ENCODE measurements at places on chromosomes 11 and 22.

DNA sequence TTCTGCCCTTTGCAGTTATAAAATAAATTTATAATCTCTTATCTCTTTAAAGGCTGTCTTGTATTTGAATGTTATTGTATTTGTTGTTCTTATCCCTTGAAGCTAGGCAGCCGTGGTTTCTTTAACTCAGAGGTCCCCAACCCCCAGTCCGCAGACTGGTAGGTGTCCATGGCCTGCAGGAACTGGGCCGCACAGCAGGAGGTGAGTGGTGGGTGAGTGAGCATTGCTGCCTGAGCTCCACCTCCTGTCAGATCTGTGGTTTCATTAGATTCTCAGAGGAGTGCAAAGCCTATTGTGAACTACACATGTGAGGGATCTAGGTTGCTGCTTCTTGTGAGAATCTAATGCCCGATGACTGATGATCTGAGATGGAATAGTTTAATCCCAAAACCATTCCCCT lies 380.0 kb upstream of the CCDC90B start:
- no peak for DNase-seq

DNA sequence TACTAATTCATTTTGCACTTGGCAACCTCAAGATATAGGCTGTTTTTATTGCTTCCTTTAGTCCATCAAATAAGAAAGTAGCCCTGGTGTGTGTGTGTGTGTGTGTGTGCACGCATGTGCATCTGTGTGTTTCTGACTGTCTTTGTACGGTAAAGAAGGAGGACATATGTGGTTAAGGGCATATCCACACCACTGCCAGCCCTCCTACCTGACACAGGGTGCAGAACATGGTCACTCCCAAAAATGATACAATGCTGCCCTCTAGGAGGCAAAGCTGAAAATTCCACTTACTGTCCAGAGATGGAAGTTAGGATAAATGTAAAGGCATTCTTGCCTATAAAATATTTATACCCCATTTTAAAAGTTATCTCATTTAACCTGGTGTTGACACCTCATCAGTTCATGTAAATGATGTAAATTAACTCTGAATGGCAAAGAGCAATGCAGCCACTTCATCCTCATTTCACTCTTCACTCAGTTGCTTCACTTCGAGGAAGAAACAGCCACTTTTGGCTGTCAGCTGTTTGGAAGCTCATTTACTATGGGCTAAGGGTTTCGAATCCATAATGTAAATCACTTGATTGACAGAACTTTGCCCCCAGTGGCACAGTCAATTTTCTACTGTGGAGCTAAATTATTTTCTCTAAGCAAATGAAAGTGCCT lies 83.1 kb upstream of the MTNR1B start:
- DNase-seq = peak; percentile 69

- DNase-seq = peak; percentile 84
These were observed 251.9 kb downstream of the ST3GAL4 start for GRCh38 chr11:126607374-126607773.

DNA sequence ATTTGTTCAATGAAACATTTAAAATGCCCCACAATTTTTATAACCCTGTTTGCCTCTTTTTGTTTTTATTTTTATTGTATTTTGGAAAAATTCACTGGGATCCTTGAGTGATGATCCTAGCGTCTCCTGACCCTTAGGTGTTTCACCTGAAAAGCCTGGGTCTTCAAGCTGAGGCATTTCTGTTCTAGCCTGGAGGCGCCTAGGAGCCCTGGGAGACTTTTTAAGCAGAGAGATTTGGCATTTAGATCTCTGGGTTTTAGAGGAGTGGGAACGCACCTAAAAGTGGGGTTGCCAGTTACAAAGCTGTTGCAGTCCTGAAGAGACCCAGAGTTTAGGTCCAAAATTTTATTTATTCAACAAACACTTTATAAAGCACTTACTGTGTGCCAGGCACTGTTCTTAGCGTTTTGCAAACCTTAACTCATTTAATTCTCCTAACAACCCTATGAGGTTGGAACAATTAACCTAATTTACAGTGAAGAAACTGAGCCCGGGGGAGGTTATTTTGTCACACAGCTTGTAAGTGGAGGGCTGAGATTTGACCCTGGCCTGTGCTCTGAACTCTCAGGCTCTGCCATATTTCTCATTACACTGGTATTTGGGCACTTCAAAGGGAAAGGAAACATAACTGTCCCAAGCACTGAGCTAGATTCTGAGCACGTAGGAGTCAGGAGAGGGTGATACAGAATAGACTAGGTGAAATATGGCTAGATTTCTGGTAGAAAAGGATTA lies 834 bp upstream of the FADS1 start:
- DNase-seq = no peak

- no peak for DNase-seq
These were observed 572.9 kb downstream of the NTM start for GRCh38 chr11:131943295-131943694.

DNA sequence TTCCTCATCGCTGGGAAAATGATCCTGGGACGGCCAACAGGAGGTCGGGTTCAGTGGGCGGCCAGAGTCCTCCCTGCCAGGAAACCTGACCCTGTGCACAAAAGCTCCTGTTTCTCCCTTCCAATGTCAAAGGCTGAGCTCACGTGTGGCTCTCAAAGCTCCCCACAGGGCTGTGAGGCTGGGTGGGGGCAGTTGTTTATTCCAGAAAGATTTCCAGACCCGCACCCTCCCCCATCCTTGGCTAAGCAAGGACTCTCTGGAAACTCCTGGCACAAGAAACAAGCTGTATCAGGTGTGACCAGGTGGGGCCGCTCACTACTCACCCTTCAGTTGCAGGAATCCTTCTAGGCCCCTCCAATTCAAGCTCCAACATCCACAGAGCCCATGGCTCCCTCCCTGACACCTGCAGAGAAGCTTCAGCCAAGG lies 131.9 kb downstream of the SHANK2 start:
- DNase-seq = no peak

DNA sequence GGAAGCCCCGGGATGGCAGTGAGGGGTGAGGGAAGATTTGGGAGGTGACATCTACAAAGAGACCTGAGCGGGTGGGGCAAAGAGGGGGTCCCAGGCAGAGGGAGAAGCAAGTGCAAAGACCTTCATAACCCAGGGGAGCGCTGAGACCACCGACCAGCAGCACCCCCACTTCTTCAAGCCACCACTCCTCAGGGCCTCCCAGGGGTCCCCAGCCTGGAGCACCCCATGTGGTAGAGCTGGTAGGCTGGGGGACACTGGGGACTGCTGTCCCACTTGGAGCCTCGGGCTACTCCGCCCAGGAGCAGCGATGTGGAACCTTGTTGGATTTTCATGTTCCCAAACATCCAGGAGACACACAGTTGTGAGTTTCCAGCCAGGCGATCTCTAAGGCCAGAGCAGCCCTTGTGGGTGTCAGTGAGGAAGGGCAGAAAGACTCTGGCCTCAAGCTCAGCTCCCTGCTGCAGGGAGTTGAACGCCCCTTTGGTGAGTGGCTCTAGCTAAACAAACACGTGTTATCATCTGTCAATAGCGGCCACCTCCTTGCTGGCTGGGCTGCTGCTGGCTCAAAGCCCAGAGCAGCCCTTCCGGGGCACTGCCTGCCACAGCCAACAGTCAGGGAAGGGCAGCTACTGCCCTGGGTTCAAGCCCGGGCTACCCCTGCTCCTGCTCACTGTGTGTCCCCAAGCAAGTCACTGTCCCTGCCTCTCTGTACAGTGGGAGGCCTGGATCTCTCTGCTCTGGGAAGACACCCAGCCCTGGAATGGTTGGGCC lies 25.7 kb upstream of the CHKA start:
- peak; percentile 65 for DNase-seq

- peak; percentile 91 for DNase-seq
These were observed at the start of gene ADM for GRCh38 chr11:10304495-10305261. TSS of gene ADM (plus strand) at chr11:10305073. CDS start at chr11:10305701, 628 bp downstream.

DNA sequence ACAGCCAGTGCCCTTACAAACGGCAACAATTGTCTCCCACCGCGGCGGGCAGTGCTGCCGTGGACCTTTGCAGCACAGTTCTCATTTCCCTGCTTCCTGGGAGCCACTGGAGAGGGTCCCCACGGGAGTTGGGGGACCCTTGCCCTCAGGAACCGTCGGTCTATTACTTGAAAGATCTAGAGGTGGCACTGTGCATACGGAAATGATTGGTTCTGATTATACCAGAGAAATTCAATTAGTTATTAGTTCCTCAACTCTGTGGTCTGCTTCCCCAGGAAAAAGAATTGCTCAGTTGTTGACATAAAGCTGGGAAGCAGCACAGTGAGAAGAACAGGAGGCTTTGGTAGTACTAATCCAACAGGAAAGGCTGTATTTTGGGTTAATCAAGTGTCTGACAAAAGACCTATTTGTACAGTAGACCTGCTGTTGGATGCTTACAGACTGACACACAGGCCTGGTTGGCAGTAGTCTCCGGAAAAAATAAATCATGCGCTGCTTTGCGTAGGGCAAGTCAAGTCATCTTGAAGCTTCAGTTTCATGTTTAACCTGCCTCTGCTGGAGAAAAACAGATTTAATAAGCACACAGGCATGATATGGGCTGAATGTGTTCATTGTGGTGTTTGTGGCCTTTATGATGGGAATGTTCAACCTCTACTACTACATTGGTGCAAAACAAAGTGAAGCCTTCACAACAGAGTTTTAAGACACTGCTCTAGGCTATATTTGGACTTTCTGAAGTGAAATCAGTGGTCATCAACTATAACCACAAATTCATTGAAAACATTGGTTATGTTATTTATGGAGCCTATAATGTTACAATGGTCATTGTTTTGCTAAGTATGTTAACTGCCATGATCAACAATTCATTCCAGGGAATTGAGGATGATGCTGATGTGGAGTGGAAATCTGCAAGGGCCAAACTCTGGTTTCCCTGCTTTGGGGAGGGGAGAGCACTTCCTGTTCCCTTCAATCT lies 54.6 kb upstream of the SC5D start:
- DNase-seq = no peak

DNA sequence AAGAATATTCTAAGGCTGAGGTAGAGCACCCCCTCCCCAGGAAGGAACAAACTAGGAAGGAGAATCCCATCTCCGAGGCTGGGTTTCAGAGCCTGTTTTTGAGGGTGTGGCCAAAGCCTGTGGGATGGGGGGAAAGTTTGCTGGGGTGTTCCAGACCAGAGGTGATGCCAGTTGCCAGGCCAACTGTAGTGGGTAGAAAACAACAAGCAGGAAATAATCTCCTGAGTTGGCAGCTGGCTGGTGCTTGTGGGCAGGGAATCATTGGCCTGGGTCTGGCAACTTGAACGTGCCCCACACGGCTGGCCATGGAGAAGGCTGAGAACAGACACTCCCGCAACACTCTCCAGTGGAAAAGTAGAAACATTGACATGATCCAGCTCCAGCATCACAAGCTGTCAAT lies 385.6 kb downstream of the ETS1 start:
- DNase-seq = no peak

Measured in hepatic stellate cell (primary cell).